ENCODE measurements at places on chromosomes 6 and 20.

DNA sequence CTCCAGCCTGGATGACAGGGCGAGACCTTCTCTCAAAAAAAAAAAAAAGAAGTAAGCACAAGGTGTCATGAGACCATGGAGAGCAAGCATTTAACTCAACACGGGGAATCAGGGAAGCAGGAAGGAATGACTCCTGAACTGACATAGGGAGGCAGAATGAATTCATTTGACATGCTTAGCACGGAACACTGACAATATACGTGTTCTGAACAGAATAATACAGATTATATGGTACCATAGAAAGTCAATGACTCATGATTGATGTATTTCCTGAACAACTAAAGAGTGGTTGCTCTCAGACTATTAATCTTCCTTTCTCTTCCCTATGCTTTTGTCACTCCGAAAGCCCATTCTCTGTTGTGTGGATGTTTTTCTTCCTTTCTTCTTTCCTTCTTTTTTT lies 20.7 kb upstream of the ASIP start:
- no peak for DNase-seq

DNA sequence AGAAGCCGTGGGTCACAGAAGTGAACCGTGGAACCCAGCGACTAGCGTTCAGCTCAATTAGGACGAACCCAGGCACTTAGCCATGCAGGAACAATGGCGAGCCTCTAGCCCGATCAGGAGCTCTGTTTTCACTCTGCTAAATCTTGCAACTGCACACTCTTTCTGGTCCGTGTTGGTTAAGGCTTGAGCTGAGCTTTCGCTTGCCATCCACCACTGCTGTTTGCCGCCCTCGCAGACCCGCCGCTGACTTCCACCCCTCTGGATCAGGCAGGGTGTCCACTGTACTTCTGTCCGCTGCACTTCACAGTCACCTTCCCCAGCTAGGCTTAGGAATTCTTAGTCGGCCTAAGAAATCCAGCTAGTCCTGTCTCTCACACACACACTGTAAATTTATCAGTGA lies 25.7 kb upstream of the SLC32A1 start:
- no peak for DNase-seq

- no peak for DNase-seq
Measured at GRCh38 chr20:38283236-38283635, 20.7 kb upstream of the BPI start.

DNA sequence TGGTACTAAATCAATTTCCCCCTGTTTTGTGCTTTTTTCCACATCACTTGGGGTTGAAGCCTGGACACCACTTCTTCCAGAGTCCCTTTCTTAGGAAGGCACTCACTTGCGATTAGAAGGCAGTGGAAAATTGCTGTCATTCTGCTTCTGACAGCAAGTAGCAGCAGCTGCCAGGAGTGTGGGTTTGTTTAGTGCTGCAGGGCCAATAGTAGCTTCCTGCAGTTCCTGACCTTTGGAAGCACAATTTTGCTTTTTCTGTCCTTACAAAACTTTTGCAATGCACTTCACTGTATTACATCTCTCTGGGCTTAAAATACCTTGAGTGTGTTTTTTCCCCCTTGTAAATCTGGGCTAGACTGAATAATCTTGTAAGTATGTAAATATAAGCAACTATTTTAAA lies 12.5 kb upstream of the HLA-DRA start:
- DNase-seq, result no peak

DNA sequence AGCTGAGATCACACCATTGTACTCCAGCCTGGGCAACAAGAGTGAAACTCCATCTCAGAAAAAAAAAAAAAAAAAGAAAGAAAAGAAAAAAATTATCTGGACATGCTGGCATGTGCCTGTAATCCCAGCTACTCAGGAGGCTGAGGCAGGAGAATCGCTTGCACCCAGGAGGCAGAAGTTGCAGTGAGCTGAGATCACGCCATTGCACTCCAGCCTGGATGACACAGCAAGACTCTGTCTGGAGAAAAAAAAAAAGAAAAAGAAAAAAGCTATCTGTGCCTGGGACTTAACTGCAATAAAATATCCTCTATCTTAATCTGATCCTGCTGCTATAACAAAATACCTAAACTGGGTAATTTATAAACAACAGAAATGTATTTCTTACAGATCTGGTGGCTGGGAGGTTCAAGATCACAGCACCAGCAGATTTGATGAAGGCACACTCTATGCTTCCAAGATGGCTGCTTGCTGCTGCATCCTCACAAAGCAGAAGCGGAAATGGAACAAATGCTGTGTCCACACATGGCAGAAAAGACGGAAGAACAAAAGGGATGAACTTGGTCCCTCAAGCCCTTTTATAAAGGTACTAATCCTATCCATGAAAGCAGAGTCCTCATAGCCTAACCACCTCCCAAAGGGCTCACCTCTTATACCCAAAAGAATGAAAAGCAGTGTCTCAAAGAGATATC lies 273.3 kb upstream of the JARID2 start:
- DNase-seq, result no peak

DNA sequence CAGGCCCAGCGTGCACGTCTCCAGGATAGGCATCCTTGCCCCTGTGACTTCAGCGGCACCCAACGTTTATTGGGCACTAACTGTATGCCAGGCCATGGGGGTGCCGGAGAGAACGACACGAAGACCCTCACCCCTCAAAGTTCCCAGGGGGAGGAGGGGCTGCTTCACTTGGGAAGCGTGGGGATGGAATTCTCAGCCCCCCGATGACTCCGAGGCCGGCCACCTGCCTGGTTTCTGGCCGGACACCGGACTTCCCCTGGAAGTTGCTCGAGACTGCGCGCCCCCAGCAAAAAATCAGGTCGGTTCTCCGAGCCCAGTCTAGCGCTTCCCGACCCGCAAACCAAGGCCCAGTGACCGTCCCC lies 275 bp upstream of the MAVS start:
- no peak for DNase-seq

DNA sequence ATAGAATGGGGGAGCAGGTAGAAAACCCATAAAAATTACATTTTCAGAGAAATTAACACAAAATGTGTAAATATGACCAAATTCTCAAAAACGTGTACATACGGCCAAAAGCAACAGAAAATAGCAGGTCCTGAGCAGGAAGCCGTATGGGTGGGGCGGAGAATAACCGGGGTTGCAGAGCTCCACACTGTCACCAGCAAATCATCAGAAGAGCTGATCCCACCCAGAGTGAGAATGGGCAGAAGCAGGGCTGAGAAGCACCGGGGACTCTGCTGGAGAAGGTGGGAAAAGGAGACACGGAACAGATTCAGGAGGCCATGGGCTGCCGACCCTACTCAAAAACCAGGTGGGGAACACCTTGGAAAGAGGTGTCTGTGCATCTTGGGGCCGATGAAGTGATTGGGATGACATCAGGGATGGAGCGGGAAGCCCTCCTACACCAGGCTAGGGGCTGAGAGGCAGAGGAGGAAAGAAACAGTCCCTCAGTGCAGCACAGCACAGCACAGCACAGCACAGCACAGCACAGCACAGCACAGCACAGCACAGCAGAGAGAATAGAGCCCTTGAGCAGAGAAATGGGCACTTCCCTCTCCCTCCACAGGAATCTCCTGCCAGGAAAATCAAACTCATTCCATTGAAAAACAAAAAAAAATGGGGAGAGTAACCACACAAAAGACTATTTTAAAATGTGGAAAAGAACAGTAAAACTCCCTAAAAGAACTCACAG lies 22.3 kb downstream of the STX7 start:
- DNase-seq, result no peak

- DNase-seq, result no peak
Measured at GRCh38 chr6:167210375-167211294, 52.9 kb upstream of the GPR31 start.

DNA sequence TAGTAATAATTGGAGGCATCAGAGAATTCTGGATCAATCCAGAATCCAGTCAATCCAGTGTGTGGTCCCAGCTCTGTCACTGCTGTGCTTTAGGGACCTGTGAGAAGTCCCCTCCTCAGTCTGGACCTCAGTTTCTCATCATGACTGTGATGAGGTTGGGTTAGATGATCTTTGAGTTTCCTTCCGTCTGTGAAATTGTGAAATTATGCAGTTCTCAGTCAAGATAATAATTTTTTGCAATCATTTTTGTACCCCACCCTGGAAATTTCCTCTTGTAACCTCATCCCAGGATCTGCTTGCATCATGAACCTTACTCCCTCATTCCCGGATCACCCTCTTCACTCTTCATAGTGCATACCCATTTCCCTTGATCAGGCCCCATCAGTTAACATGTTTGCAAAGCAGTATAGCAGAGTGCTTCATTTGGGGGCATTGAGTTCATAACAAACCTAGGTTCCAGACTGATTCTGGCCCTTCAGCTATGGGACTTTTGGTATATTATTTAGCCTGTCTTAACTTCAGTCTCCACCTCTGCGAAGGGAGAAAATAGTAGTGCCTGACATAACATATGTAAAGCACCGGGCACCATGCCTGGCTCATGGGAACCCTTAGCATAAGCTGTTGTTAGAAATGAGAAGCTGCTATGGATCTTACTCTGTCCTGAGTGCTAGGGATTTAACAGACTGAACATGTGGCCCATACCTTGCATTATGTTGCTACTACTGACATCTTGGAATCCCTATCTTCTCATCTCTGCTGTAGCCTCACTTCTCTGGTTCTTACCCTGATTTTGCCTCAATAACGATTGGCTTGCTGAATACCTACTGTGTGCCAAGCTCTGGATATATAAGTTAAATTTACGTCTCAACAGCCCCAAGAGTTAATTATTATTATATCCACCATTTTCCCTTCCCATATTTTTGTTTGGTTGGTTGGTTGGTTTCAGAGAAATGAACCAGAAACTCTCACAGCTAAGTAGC lies 1.3 kb downstream of the ZNF76 start:
- no peak for DNase-seq

DNA sequence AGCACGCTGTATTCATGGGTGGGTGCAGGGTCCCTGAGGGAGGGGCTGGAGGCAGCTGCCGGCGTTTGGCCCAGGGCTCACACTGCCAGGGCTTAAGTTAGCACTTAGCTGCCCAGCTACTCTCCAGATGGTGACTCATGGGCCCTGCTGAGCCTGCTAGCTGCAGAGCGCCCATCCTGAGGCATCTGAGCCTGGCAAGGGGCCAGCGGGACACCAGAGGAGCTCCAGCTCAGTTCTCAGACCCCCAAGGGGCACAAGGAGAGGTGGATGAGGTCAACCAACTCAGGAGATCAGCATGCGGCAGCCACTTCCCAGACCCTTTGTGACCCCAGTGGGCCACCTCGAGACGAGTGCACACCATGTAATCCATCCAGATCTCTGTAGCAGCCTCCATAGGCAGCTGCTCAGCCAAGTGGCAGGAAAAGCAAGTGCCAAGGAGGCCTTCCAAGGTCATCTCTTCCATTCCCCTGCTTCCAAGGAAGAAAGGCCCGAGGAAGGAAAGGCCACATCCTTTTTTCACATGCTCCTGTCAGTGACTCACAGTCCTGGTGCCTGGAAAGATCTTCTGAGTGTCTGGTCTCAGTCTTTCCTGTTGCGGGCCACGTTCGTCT lies 35.3 kb downstream of the FOXP4 start:
- no peak for DNase-seq

DNA sequence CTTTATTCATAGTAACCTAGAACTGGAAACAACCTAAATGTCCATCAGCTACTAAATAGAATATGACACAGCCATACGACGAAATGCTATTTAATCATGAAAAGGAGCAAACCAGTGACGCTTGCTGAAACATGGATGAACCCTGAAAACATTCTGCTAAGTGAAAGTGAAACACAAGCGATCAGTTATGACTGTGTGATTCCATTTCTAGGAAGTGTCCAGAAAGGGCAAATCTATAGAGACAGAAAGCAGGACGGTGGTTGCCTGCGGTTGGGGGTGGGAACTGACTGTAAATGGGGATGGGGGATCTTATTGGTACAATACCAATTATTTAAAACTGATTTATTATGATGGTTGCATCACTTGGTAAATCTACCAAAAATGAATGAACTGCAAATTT lies 126.8 kb downstream of the IPCEF1 start:
- no peak for DNase-seq

DNA sequence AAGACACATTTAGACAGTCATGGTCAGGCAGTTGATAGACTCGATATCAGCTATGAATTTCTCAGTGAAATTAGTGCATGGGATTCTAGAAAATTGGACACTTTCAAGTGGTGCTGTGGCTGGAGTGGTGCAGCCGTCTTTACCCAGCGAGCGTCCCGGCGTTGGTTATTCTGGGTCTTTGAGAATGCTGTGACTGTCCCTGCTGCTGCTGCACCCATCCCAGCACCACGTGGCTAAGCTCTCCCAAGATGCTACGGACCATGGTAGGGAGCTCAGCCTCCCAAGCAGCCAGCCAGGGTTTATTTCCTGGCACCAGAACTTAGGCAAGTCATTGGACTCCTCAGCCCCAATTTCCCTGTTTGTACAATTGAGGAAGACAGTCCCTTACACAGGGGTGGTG lies 147.2 kb upstream of the RPS6KA2 start:
- no peak for DNase-seq

GRCh38 chr6:11223286-11223864 lies 9.1 kb downstream of the NEDD9 start:
- DNase-seq, result no peak

- no peak for DNase-seq
Measured at GRCh38 chr6:159720708-159721107, 6.6 kb upstream of the WTAP start.

- peak; percentile 46 for DNase-seq
Measured at GRCh38 chr20:9301129-9302090, 213.0 kb upstream of the LAMP5 start.

DNA sequence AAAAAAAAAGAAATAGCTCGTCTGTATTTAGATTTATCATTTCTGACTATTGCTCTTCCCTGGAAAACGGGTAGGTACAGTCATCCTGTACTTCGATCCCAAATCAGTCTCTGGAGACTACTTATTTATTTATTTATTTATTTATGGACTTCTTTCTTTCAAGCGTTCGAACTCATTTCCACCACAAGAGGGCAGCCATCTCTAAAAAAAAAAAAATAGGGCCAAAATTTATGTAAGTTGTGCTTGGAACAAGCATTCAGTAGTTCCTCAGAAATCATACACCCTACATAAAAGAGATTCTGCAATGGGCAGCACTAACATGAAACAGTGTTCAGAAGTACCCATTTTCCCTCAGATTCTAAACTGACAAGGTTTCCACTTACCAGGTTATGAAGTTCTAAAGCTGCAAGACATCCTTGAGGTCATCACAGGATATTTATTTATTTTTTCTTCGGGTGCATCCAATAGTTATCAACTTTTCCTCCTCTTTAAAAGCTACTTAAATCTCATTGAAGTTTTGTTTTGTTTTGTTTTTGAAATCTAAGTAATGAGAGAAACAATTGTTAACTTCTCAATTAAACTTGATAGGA lies 1.9 kb upstream of the BMP2 start:
- peak; percentile 89 for DNase-seq
